ENCODE measurements at places on chromosomes 2 and 18.

- DNase-seq, result no peak
Measured at GRCh38 chr2:16077601-16078000, 137.3 kb downstream of the MYCN start.

GRCh38 chr2:143841935-143842334, 678.0 kb downstream of the ZEB2 start:
- DNase-seq, result no peak

GRCh38 chr2:237878321-237879057, 19.1 kb downstream of the RAMP1 start:
- no peak for DNase-seq

GRCh38 chr2:144796164-144796563, 276.2 kb upstream of the ZEB2 start:
- DNase-seq, result no peak

DNA sequence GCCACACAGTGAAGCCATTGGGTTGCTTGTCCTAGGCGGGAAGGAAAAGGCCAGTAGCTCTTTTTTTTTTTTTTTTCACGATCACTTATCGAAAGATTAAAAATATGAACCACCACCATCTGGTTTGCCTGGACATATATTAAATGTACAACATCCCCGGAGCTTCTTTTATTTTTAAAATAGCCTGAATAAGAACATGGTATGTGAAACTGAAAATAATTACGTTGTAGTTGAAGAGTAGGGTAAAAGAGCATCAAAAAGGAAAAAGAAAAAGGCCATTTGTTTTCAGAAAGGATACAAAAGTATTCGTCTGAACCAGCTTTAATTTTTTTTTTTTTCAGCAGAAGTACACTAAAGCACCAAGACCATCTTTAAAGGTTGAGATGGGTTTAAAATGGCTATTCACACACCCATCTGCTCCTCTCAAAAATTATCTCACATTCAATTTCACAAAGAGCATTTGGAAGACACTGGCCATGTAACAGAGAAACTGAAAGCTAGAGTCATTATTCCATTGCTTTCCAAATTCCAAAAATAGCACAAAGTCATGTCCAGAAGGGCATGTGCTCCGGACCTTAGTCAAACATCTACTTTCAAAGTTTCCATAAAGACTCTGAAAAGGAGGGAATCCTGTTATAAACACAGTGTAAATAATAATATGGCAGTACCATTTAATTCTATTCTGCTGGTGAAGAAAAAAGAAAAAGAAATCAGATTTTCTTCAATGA, 82.9 kb downstream of the SCN3A start:
- DNase-seq, result no peak

DNA sequence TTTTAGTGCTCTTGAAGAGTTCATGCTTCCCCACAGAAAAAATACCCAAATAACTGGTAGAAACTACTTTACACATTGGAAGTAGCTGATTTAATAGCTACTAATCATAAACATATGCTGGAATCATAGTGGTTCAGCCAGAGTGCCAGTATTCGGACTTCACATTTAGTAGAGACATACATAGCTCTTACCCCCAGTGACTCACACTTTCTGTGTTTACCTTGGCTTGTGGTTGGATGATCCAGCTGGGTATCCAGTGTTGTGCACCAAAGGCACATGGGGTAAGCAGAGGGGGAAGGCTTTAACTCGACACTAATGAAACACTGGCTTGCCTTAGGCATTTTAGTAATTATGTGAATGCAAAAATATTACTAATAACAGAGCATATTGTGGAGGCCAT, 18.1 kb downstream of the ARHGAP28 start:
- DNase-seq, result no peak

DNA sequence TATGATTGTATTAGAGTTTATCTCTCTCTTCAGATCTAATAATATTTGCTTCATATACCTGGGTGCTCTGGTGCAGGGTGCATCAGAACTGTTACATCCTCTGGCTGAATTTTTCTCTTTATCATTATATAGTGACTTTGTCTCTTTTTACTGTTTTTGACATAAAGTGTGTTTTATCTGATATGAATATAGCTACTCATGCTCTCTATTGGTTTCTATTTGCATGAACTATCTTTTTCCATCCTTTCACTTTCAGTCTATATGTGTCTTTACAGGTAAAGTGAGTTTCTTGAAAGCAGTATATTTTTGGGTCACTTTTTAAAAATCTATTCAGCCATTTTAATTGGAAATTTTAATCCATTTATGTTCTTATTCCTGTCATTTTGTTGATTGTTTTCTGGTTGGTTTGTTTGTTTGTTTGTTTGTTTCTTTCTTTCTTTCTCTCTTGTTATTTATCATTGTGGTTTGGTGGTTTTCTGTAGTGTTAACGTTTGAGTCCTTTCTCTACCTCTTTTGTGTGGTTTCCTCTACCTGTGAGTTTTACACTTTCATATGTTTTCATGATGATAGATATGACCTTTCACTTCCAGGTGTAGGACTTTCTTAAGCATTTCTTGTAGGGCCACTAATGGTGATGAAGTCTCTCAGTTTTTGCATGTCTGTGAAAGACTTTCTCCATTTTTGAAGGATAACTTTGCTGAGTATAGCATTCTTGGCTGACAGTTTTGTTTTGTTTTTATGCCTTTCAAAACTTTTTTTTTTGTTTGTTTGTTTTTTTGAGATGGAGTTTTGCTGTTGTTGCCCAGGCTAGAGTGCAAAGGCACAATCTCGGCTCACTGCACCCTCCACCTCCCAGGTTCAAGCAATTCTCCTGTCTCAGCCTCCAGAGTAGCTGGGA, 54.9 kb downstream of the CCNT2 start:
- no peak for DNase-seq

Measured in amygdala (tissue), 56 donors.